ENCODE measurements at places on chromosomes 11 and 22.

DNA sequence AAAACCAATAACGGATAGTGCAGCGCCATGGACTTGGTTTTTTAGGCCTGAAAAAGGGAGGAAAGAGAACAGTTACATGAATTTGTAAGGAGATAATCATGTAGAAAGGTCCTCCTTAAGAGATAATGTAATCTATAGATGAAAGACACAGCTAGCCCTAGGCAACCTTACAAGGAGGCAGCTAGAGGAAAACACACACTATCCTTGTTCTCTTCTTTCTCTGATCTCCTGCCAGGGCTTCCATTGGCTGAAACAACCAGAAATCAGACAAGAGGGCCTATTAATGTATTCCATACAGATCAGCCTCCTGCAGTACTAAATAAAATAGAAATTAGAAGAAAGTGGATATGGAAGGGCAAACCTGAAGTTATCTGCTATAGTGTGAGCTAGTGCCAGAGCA is 53.0 kb downstream of the KCNA4 start:
- DNase-seq: no peak

GRCh38 chr11:62678770-62679696 is at the start of gene UBXN1:
TSS of gene UBXN1 (minus strand) at chr11:62679073. CDS start at chr11:62678923, 150 bp downstream.
- DNase-seq: peak; percentile 89

DNA sequence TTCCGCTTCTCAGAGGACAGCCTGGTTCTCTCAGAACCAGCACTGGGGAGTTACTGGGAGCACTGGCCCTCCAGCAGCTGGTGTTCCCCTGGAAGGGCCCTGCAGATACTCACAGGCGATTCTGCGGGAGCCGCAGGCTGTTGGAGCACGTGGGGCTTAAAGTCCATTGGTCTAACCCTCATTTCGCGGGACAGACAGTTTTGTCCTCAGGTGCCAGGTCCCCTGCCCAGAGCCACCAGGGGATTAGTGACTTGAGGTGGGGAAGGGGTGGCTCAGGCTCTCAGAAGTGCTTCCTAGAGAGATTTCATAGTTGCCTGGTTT is 53.9 kb downstream of the CACNA1I start:
- DNase-seq: no peak

GRCh38 chr11:116072133-116072532 is 567.9 kb upstream of the CADM1 start:
- no peak for DNase-seq

DNA sequence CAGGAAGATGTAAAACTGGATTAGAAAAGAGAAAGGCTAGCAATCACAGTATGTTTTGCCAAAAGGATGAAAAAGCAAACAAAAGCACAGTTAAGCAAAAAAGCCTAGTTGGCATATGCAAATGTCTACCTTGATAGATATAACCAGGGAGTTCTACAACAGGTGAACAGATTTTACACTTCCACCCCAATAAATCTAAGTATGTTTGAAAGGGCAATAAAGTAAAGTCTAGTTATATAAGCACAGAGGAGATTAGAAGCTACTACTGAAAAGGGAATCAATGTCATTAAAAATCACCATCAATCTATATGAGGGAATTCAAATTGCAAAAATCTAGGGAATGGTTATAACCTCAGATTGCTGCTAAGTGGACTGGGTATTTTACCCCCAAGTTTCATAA is 49.7 kb downstream of the CELF1 start:
- peak; percentile 20 for DNase-seq

GRCh38 chr11:123241874-123242543 is 47.0 kb upstream of the CLMP start:
- DNase-seq: no peak

GRCh38 chr11:109911488-109911887 is 181.7 kb upstream of the ZC3H12C start:
- DNase-seq: no peak

DNA sequence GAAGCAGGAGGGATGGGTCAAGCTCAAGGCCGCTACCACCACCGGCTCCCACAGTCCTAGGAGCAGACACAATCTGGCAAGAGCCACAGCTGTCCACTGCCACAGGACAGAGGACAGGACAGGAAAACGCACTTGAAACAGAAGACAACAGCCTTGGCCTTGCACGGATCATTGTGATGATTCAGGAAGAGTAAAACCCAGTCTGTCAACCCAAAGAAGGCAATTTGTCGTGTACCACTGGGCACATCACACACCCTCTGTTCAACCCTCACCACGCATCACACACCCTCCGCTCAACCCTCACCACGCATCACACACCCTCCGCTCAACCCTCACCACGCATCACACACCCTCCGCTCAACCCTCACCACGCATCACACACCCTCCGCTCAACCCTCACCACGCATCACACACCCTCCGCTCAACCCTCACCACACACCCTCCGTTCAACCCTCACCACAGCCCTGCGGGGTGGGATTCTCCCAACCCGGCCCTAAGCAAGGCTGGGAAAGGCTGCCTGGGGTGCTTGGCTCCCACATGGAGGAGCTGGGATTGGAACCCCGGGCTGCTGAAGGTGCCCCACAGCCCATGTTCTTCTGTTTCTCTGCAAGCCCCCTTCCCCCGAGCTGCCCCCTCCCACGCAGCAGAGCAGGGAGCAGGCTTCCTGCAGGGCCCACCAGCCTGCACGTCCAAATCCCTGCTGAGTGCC is 11.3 kb upstream of the CDC42BPG start:
- DNase-seq: peak; percentile 32

- no peak for DNase-seq
Observed at GRCh38 chr11:34987617-34988016, 71.2 kb downstream of the PDHX start.

DNA sequence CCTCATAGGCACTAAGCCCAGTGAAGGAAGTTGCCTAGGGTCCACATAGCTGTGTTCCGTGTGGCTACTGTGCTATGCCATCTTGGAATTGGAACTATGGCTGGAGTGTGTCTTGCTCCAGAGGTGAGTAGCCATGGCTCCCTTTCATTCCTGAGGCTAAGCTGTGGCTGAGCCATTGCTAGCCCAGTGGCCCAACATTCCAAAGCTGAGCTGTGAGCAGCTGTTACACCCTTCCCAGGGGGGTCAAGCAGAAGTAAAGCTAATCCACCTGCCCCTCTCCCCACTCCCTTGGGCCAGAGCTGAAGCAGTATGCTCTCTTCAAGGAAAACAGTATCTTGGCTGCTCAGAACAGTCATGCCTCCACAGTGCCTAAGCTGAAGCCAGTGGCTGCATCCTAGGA is 51.1 kb downstream of the USP35 start:
- DNase-seq: no peak

DNA sequence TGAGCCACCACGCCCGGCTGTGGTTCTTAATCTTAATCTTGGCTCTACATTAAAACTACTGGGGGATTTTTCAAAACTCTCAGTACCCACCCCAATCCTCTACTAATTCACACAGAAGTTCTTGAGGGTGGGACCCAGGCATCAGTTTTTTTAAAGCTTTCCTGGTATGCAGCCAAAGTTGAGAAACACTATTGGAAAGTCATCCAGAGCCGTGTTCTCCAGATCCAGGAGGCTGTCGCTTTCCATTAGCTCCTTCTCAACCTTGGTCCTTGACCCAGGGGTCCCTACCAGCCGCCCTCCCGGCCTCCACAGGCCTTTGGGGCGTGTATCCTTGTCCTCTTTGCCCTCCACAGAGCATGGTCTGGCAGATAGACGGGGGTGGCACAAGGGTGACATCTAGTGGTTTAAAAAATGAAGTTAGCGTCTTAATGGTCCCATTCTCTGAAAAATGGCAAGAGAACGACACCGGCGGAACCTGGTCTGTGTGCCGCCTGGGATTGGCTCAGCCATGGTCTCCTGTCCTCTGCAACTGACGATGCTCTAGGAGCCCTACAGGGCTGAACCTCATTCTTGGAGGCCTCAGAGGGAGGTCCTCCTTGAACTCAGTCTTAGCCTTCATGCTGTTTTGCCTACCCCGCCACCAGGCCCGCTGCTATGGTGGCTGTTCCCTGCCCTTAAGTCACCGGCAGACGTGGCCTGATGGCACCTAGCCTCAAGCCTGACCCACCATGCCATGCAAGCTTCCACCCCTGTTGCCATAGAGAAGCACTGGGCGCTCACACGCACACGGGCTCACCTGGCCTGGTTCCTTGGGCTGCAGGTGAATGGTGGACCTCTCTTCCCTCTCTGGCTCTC is 152.0 kb upstream of the SYN3 start:
- peak; percentile 26 for DNase-seq

GRCh38 chr11:79237703-79238102 is 203.1 kb downstream of the TENM4 start:
- DNase-seq: no peak

- DNase-seq: no peak
Observed at GRCh38 chr11:2104524-2105440, 34.4 kb downstream of the IGF2 start.

- no peak for DNase-seq
Observed at GRCh38 chr11:129704831-129705230, 110.8 kb upstream of the TMEM45B start.

DNA sequence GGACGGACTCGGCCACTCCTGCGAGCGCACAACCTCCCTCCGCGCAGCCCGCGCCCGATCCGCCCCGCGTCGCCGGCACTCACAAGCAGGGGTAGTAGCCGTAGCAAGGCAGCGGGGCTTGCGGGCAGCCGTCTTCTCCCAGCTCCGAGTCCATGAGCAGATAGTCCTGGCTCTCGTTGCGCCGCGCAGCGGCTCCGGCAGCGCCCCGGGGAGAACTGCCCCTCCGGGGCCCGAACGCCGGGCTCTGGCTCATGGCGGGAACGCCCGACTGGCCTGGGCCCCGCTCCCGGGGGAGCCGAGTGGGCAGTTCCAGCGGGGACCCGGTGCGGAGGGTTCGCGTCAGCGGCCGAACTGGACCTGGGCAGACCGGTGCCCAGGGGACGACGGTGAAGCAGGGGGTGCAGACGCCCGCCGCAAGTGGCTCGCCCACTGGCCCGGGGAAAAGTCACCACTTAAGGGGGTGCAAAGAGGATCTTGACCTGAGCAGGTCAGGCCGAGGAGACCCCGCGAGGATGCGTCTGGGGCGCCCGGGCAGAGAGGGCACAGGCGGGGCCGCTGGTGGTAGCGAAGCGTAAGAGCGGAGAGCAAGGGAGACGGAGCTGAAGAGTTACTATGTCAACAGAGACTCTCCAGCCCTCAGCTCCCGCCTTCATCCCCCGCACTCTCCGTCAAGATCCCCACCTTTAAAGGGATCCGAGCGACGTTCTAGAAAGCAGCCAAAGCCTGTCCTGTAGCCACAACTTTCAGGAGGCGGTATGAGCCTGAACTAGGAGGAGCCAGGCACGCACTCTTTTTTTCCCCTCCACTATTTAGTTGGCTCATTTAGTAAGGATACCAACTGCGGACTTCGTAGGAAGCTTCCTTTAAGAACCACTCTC is at the start of gene TRPC6:
Gene TRPC6, minus strand, starts transcription at position 757 of the 878 bp plus-strand sequence. Its CDS starts 504 bp downstream, at position 253.
- DNase-seq: peak; percentile 4

DNA sequence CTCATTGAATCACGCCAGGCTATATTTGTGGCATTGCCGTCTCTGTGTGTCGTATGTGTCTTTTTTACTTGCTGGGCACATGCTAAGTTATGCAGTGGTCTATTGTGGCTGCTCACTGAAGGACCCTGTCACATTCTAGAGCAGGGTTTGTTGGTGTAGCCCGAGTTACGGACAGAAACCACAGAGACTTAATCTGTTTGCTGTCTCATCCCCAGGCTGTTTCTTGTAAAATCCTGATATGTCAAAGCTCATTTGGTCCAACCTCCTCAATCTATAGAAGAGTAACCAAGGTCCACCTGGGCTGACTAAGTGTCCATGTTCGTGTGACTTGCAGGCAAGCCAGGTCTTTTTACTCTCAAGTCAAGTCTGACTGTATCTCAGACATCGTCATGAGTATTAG is 5.0 kb downstream of the DPF2 start:
- no peak for DNase-seq

DNA sequence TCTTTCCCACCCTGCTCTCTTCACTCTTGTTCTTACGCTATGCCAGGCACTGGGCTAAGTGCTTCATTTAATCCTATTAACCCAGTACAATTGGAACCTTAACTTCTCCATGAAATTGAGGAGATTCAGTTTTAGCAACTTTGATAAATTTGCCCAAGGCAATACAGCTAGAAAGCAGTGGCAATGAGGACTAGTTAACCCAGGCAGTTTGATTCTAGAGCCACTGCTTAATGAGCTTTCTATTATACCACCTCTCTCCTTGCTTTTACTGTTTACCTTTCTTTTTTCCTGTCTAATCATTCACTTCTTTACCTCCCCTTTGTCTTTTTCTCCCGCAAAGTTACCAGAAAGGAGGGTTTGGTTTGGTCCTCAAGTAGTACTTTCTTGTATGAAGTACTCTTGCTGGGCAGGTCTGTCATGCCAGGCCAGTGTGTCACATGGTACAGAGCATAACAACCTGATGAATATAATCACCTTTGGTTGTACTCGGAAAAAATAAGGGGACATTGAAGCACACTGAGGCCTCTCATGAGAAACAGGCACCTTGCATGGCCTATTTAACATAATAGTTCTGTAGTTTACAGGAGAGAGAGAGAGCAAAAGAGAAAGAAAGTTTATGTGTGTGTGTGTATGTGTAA is 70.6 kb downstream of the PDHX start:
- no peak for DNase-seq

DNA sequence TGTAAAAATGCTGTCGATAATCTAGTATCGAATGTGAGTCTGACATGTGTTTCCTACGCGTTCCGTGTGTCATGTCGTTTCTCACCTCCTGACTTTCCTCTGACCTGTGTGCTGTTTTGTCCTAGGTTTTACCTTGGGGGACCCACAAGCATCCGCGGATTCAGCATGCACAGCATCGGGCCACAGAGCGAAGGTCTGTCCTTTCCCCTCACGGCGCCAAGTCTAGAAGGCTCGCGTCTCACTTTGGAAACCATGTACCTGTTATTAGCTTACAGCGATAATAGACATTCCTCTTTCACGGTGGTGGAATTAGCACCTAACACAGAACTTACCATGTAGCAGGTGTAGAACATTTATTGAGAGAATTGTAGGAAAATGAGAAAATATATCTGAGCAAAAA is 28.6 kb downstream of the SAMM50 start:
- no peak for DNase-seq

DNA sequence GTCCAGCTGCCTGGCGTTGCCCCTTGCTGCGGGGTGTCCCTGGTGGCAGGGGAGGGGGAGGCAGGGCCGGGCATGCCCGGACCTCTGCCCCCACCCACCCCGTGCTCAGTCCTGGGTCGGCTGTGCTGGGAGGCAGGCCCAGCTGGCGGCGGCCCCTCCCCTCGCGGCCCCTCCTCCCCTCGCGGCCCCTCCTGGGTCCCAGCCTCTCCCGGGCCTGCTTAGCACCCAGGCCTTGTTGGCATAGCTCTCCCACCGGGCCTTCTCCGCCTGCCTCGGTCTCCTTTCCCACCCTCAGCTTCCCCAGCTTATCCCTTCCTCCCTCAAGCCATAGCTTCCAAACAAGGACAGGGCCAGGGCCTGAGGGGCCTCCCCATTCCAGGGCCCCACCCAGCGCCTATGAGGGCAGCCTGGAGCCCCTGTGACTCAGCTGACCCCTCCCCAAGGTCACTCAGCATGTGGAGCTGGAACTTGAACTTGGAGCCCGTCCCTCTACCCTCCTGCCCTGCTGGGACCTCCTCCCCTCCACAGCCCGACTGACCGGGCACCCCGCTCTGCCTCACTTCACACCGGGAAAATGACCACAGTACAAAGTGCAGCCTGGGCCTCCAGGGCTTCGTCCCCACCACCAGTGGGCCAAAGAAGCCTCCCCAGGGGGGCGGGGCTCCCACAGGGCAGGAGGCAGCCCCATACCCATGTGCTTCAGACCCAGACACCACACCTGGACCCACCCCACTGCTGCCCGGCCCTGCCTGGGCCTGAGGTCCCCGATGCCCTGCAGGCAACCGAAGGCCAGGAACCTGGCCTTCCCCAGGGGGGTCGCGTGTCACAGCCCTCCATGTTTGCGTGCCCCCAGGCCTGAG is 1.2 kb downstream of the EPS8L2 start:
- DNase-seq: no peak

Data from G401 (cell line).